ENCODE measurements at places on chromosomes 4 and X.

DNA sequence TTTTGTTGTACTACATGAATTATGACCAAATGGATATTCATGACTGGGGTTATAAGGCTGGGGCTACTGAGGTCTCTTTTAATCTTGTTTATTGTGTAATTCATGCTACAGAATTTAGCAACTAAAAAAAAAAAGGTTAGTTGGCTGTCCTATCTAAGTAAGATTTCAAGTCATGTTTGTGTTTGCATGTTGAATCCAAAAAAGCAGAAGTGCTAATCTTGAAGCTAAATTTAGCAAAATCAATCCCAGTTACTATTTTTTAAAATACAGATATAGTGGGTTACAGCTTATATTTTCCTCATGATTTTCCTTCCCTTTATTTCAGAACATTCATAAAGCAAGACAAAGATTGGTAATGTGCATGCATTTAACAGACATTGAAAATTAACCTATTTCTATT is 19.4 kb downstream of the MTMR1 start:
- no peak for DNase-seq

DNA sequence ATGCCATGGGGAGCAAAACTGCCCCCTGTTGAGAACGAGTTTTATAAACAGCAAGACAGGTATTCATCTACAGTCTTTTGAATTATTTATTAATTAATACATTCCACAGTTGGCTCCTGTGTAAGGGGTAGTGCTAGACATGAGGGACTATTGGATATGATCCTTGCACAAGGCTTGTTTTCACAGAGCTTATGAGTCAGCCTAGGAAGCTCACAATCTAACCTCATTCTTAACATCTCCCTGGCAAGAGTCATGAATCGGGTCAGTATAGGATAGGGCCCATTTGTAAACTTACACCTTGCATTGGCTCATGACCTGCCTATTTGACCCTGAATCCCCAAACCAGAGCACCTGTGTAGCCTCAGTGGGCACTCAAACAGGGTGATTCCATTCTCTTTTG is 209.1 kb upstream of the HCCS start:
- no peak for DNase-seq

GRCh38 chr4:169295822-169296221 is 25.1 kb upstream of the SH3RF1 start:
- DNase-seq = no peak

DNA sequence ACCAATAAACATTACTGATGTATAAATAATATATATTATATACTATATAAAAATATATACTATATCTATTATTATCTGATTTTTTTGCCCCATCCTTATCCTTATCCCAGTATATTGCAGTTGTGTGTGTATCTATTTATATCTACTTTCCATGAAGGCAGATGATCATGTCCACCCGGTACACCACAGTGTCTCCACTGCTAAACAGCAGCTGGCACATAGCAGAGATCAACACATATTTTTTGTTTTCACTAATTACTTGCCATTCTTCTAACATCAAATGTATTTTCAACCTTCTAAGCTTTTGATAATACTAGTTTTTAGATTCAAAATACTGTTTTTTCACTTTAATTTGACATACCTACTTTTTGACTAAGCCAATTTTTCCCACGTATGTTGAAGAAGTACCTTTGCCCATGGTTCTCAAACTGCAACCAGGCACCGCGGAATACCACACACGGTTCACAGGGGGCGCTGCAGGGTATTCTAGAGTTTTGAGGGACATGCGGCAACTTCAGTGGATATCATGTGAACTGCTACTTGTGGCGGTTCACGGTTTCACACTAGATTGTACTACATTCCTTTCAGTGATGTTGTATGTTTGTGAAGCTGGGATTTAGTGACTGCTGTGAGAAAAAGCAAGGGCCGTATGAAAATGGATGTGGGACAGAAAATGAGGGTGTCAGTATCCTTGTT is 182.5 kb upstream of the NPY2R start:
- no peak for DNase-seq

DNA sequence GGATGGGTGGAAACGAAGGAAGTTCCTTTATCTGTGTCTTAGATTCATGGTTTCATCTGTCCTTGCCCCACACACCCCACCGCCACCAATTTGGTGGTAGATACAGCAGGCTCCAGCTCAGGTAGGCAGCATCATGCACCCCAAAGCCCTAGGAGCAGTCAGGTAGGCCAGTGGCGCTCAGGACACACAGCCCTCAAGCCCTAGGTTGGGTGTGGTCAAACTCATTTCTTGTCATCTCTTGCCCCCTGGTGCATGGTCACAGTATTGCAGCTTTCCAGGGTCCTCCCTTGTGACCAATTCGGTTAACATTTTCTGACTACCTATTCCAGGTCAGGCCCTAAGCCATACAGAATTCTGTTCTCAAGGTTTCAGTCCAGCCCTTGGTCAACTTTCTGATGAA is 14.5 kb upstream of the PRRG3 start:
- peak; percentile 47 for DNase-seq

- DNase-seq = no peak
Observed at GRCh38 chr4:124157396-124158083, 555.0 kb downstream of the ANKRD50 start.

- no peak for DNase-seq
Observed at GRCh38 chrX:118215346-118215745, 98.7 kb upstream of the KLHL13 start.

DNA sequence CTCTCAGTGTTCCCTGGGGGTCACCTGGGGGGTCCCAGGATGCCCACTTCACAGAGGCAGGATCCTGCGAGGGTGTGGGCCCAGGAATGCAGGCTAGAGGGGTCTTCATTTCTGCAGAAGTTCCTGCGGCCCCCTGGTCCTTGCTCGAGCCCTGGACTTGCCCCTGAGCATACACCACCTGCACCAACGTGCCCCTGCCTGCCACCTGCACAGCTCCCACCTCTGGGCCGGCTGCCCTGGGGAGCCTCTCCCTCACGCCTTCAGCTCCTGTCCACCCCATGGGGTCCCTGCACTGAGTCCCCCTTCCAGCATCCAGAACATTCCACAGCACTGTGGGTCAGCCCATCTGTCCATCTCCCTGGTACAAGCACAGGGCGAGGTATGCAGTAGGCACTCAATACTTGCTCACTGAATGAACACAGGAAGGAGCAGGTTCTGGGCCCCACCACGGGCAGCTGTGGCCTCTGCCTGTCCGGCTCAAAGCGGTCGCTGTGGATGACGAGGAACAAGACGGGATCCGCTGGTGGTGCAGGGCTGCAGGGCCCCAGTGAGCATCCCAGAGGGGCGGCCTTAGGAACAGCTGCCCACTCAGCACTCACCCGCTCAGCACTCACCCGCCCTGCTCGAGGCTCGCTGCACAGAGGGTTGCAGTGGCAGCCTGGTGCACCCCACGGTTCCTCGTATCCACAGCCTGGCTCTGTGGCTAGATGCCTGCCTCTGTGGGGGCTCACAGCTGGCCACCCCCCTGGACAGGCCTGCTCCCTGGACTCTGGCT is 70.5 kb upstream of the MXD4 start:
- no peak for DNase-seq

DNA sequence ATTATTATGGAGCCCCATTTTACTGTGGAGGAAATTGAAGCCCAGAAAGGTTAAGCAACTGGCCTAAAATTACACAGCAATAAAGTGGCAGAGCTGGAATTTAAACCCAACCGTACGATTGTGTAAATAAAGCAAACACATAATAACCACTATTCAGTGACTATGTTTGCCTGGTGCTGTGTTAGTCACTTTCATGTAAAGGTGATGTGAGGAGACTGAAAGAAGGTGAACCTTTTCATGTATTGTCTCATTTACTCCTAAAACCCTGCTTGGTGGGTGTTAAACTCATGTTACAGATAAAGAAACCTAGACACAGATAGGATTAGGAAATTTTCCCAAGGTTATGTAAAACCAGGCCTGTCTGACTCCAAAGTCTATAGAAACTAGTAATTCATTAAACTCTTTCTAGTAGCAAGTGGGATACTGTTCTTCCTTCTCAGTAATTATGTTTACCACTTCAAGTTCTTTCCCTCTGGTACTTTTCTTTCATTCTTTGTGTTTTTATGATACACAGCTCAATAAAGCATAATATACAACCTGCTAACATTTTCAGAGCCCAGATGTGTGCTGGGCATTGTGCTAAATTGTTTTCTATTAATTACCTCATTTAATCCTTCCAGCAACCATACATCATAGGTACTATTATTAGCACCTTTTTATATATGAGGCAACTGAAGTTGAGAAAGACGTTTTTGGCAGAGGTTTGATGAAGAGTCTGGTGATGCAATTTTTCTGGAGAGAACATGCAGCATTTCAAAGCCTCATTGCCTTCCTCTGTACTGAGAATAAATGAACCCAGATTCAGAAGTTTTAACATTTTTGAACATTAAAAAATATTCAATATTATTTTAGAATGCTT is 202.7 kb downstream of the SPRY1 start:
- DNase-seq = no peak

- no peak for DNase-seq
Observed at GRCh38 chr4:183443655-183444213, 702 bp upstream of the CDKN2AIP start.

- DNase-seq = no peak
Observed at GRCh38 chr4:127648061-127648460, 15.3 kb downstream of the INTU start.

DNA sequence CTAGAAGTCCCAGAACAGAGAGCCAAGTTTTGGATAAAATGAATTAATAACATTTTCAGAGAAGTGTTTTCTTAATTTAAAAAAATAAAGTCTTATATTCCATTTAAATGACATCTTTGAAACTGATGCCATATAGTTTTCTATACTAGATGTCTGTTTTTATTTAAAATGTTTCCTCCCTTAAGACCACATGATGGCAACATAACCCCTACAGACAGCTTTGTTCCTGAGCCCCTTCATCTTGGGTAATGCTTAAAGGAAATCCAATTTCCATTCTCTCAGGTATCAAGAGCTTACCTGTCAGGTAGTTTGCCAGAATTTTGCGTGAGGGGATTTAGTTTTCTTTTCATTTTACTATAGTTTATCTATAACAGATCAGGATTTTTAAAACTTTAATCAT is 181.4 kb upstream of the UGT8 start:
- DNase-seq = no peak

DNA sequence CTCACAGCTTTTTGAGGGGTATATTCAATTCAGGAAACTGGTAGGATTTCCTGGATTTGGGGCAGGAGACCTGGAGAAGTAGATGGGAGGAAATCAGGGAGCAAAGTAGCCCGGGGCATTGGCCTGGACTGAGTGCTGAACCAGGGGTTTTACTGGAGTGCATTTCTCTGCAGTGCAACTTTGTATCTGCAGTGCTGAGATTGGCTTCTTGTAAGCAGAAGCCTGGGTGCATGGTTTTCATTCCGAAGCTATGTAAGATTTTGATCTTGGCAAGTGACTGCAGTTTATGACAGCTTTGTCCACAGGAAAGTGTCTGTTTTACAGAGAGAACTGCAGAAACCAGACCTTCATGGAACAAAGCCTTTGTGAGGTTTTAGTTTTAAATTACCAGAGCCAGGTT is 158.3 kb downstream of the SPCS3 start:
- no peak for DNase-seq

DNA sequence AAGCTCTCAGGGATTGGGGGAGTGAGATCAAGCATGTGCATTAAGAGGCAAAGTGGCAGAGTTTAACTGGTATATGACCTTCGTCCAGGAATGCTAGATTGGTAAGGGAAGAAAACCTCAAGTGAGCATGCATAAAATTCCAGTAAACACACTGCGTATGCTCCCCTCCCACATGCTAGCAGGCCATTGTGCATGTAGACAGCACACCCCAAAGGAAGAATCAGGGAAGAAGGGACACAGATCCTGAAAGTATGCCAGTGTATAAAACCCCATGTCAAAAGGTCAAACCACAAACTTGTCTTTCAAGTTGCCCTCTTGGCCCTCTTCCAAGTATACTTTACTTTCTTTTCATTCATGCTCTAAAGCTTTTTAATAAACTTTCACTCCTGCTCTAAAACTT is 405.2 kb upstream of the CNKSR2 start:
- no peak for DNase-seq

GRCh38 chrX:9786798-9787635 is 788 bp downstream of the SHROOM2 start:
- no peak for DNase-seq

- no peak for DNase-seq
Observed at GRCh38 chrX:123081776-123082175, 102.3 kb upstream of the GRIA3 start.

- no peak for DNase-seq
Observed at GRCh38 chr4:91471280-91471679, 832.5 kb upstream of the GRID2 start.

- no peak for DNase-seq
Observed at GRCh38 chr4:5561286-5561685, 147.1 kb downstream of the EVC2 start.

DNA sequence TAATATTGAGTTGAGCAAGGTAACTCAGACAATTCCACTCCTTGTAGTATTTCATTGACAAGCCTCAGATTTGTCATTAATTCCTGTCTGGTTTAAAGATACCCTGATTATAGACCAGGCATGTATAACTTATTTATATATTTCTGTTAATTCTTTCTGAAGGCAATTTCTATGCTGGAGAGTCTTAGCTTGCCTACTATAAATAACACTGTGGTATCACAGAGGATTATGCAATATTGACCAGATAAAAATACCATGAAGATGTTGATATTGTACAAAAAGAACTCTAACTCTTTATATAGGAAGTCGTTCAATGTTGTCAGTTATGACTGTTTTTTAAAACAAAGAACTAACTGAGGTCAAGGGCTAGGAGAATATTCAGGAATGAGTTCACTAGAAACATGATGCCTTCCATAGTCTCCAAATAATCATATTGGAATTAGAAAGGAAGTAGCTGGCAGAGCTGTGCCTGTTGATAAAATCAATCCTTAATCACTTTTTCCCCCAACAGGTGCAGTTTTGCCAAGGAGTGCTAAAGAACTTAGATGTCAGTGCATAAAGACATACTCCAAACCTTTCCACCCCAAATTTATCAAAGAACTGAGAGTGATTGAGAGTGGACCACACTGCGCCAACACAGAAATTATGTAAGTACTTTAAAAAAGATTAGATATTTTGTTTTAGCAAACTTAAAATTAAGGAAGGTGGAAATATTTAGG is 821 bp downstream of the CXCL8 start:
- DNase-seq = no peak

DNA sequence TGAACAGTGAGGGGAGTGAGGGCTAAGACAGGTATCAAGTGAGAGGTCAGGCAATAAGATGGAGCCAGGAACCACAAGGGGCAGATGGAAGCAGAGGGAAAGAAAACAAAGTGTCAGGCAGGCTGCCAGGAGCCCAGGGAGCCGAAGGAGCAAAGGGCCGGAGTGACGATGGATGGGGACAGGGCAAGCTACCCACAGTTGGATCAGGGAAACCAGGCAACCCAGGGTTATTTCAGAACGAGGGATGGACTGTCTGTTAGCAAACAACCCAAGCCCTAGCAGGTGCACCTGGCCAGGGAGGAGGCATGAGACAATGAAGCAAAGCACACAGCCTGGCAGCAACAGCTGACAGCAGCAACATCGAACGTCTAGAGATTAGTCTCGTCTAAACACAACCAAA is 39.2 kb downstream of the SEL1L3 start:
- DNase-seq = no peak

GRCh38 chrX:23554304-23554703 is 113.0 kb upstream of the PRDX4 start:
- DNase-seq = no peak

Measured in naive thymus-derived CD8-positive, alpha-beta T cell (primary cell).